ENCODE measurements at places on chromosomes 12 and 14.

DNA sequence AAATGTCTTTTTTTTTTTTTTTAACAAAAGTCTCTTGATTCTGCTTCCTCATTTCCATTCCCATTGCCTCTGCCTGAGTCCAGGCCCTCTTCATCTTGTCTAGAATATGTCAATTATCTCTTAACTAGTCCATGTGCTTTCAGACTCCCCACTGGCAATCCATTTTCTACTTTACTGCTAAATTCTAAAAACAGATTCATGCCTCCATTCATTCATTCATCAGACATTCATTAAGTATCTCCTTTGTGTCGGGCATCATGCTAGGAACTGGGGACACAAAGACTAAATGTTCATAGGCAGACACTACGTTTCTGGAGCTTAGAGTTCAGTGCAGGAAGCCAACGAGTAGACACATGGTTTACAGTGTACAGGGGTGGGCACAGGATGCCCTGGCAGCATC is 9.6 kb upstream of the NEDD1 start:
- no peaks in the 10 kb centered on the region for H3K36me3 ChIP-seq
- H3K27ac ChIP-seq, result no peak overlapping the region
- H3K4me3 ChIP-seq, result no peak overlapping the region
- DNase-seq, result no peak

DNA sequence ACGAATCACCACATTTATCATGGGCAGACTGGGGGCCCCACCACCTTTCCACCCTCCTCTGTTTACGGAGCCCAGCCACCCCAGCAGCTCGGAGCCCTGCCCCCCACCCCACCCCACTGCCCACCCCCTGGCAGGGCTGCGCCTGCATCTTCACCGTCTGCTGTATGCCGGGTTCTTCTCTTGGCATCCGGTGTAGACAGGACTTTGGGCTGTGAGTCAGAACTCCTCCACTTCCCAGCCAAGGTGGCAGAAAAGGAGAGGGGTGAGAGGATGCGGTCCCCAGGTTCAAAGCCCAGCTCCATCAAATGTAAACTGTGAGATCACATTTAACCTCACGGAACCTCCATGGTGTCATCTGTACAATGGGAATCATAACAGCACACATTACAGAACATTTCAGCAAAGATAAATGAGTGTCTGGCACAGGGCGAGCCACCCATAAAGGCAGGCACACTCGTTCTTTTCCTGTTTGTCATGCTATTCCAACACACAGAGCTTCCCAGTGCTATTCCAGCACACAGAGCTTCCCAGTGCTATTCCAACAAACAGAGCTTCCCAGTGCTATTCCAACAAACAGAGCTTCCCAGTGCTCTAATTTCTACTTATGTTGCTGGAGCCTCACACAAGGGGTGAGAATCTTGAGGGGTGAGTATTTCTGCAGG is 292.7 kb upstream of the RTL1 start:
- no peak overlapping the region for H3K27ac ChIP-seq
- H3K27me3 ChIP-seq, result no peaks in the 10 kb centered on the region
- no peaks in the 10 kb centered on the region for H3K4me1 ChIP-seq
- no peak overlapping the region for H3K4me3 ChIP-seq
- no peaks in the 10 kb centered on the region for H3K36me3 ChIP-seq

DNA sequence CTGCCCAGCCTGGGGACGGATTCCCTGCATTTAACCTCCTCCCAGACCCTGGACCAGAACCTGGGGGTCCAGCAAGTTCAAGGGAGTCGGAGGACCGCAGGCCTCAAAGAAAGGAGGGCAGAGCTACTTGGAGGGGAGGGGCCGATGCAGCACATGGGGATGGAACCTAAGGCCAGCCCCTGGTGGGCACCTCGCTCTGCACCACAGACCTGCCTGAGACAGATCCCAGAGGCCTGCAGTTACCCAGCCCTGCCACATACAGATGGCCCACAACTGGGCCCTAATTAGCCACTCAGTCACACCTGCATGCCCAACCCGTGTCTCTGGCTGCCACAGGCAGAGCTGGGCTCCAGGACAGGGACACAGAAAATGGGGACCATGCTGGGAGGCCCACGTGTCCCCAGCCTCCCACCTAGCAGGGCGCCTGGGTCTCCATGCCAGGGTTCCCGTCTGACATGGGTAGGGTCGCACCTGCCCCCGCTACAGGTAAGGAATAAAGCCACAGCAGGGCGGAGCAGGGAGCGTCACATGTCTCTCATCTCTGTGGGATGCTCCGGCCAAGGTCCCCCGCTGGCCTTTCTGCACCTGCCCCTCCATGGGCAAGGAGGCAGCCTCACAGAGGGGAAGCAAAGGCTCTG is 16.7 kb downstream of the AKT1 start:
- no peaks in the 10 kb centered on the region for H3K27me3 ChIP-seq
- no peak for DNase-seq
- H3K4me3 ChIP-seq, result no peak overlapping the region
- H3K27ac ChIP-seq, result no peak overlapping the region
- peaks cover 21% of the 10 kb centered on the region for H3K36me3 ChIP-seq
- H3K4me1 ChIP-seq, result no peaks in the 10 kb centered on the region

- no peak overlapping the region for H3K27ac ChIP-seq
- peaks cover 38% of the 10 kb centered on the region for H3K27me3 ChIP-seq
- H3K36me3 ChIP-seq, result no peaks in the 10 kb centered on the region
- no peak overlapping the region for H3K4me3 ChIP-seq
- H3K4me1 ChIP-seq, result peaks cover 11% of the 10 kb centered on the region
Measured at GRCh38 chr12:6165395-6165794, 34.8 kb upstream of the CD9 start.

GRCh38 chr14:81940651-81941050 is 407.0 kb upstream of the SEL1L start:
- H3K4me3 ChIP-seq, result no peak overlapping the region
- no peak overlapping the region for H3K27ac ChIP-seq
- no peak for DNase-seq
- no peaks in the 10 kb centered on the region for H3K4me1 ChIP-seq
